ENCODE measurements at places on chromosomes 4 and X.

DNA sequence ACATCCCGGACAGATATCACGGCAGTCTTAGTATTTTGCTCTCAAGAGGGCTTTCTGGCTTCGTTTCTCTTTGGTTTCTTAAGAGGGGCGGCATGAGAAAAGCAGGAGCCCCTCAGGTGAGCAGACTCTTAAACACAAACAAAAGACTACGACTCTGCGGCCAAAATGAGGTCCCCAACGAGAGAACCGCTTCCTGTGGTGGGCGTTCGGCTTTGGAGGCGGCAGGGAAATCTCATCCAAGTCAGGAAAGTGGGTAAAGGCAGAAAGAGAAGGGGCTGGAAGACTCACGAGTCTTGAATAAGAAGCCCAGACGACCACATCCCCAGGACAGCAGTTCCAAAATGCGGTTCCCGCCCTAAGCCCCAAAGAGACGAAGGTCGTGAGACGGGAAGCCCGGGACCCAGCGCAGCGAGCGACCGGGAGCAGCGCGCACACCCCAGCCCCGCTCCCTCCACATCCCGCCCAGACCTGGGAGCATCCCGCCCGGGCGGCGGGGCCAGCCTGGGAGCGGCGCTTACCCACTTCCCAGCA, 409 bp downstream of the UGDH start:
- DNase-seq = no peak

GRCh38 chr4:71211748-71212147, 127.1 kb upstream of the SLC4A4 start:
- no peak for DNase-seq

- DNase-seq = no peak
Observed at GRCh38 chrX:9627922-9628321, 137.7 kb downstream of the GPR143 start.

DNA sequence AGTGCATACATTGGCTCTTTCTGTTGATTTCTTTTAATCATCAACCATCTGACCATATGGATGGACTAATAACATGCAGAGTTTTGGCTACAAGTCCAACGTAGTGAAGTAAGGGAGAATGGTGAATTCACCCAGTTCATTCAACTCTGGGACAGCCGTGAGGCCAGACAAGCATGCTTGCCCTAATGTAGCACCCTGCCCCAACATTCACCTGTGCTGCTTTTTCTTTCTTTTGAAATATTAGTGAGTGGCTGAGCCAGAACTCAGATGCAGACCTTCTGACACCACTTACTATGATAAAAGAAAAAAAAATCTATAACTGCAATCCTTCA, 17.5 kb downstream of the ARSJ start:
- DNase-seq = no peak

- DNase-seq = no peak
Observed at GRCh38 chr4:123943976-123944375, 547.4 kb downstream of the SPRY1 start.

GRCh38 chrX:108397627-108398391, 40.4 kb downstream of the COL4A6 start:
- DNase-seq = no peak

DNA sequence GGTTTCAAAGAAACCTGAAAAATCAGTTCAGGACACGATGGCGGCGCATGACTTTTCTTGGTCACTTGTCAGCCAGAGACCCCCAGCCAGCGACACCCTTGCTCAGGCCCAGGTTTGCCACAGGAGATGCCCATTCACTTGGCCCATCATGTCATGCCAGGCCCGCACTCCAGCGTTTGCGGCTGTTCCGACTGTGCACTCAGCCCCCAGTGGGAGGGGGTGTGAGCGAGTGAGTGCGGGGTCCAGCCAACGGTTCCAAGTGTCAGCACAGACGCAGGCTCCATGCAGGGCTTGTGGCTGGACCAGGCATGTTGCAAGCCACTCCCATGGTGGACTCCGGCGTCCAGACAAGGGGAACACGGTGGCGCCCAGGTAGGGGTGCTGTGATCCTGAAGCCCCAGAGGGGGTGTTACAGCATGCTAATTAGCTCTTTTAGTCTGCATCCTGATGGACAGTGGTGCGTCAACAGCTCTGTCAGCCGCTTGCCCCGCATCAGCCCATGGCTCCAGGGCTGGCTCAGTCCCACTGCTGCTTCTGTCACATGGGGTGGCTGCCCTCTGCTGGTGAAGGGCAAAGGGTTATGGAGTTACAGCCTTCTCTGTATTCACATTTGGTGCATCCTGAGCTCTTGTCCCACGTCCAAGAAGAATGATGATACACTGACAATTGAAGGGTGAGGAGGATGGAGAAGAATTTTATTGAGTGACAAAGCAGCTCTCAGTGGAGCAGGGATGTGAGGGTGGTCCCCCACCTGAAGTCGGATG, 3.7 kb upstream of the MAEA start:
- DNase-seq = peak; percentile 42

- DNase-seq = no peak
Observed at GRCh38 chr4:15936495-15936894, 2.0 kb downstream of the FGFBP1 start.

DNA sequence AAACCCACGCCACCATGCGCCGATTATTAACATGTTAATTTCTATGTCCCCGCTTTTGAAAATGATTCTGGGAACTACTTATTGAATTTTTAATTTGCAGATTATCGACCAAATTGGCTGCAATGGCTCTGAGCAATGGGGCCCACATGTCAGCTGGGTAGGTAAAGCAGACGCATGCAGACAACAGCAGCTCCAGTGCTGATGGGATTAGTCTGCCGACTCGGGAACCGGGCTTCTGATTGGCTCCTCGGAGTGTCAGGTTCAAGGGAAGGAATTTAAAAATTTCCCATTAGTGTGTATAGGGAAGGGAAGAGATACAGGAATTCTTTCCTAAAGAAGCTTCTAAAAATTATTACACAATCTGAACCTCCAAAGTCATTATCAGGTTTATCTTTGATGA, 77.4 kb upstream of the PPARGC1A start:
- no peak for DNase-seq

DNA sequence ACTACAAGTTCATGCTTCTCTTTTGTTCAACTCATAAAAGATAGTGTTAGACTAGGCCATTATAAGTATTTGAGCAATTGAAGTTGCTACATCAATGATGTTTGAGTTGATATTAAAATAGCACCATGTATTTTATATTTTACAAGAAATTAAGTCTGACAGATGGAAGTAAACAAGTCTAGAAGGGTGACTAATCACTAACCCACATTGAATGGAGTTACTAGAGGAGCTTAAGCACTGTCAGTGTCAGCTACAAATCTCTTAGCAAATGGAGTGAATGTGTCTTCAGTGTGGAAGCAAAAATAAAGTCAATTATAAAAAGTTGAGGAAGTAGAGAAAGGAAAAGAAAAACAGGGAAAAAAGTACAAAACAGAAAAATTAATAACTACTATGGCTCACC, 592.5 kb downstream of the PCDH18 start:
- no peak for DNase-seq

GRCh38 chr4:38150766-38151165, 190.6 kb downstream of the PTTG2 start:
- DNase-seq = no peak

DNA sequence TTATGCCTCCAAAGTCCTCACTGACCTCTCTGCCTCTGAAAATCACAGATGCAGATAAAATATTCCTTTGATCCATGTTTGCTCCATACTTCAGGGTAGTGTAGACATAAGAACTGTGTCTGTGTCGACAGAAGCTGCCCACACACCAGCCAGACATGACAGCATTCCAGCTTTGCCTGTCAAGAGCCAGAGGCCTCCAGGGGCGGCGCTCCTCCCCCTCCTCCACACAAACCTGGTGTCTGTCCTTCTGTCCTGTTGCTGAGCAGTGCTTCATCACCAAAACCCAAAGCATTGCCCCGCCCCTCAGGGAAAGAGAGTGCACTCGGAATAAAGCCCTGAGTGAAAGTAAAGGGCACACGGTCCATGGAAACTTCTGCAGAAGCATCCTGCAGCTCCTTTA, 379.4 kb downstream of the FBXW7 start:
- DNase-seq = no peak

DNA sequence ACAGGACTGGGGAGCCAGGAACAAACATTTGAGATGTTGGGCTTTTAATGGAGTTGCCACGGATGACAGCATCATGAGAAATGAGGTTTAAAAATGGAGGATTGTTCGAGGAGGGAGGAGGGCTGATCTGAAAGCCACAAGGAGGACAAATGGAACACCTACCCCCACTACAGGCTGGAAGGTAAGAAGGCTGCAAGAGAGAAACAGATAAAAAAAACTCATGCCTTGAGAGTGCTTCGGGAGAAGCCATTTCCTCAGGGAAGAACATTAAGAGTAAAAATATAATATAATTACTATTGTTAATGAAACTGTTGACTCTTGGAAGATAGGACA, 119.5 kb upstream of the MAP9 start:
- no peak for DNase-seq

GRCh38 chrX:40418146-40418812, 162.5 kb upstream of the ATP6AP2 start:
- no peak for DNase-seq

All from activated T-cell treated with anti-CD3 and anti-CD28 coated beads for 48 hours (primary cell).